Left colon (tissue), 2 donors: ENCODE measurements at places on chromosomes 3 and 15. TPM values are rescaled to one million over a fixed set of nuclear protein-coding genes. Genes with fewer than 3 reads are reported as not detected.

GRCh38 chr3:156664011-156664830, 10.2 kb upstream of the TIPARP start:
- no peak for DNase-seq

GRCh38 chr15:78789615-78790014, 21.6 kb downstream of the ADAMTS7 start:
- DNase-seq = no peak

DNA sequence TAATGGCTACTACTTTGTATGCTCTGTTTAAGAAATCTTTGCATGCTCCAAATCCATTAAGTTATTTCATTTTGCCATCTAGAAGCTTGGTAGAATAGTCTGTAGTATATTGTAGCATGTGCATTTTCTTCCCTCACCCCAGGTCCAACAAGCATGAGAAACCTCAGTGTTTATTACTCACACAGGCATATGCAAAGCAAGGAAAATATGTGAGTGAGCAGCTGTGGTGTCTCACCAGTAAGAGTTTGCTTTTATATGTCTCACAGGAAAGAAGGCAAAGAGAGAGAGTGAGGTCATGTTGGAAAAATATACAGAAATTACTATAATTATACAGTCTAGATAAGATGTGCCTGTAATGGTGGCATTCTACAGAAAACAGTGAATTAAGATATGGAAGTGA, 312.5 kb downstream of the C3orf38 start:
- DNase-seq = no peak

DNA sequence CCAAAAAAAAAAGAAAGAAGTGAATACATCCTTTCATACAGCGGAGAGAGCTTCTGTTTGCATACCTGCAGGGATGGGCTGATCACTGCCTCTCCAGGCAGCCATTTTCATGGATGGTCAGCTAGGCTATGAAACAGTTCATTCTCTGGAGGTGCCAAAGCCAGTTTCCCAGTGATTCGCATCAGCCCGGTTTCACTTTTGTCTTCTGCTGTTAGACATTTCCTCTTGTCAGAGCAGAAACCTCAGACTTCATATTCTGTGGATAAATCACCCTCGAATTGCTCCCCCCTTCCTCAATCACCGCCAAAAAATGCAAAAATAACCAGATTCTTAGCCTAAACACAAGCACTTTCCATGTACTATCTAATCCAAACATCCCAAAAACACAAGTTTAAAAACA, 225.6 kb downstream of the ADAMTS9 start:
- DNase-seq = no peak

GRCh38 chr3:107250221-107250620, 127.0 kb upstream of the CCDC54 start:
- no peak for DNase-seq

GRCh38 chr15:48592221-48592731, 53.2 kb downstream of the FBN1 start:
- no peak for DNase-seq

- DNase-seq = no peak
Measured at GRCh38 chr3:33786565-33787327, 11.7 kb upstream of the PDCD6IP start.

- peak; percentile 69 for DNase-seq
Measured at GRCh38 chr3:52153389-52154096, 680 bp downstream of the POC1A start.

- no peak for DNase-seq
Measured at GRCh38 chr3:130816561-130817445, 70.2 kb upstream of the PIK3R4 start.

DNA sequence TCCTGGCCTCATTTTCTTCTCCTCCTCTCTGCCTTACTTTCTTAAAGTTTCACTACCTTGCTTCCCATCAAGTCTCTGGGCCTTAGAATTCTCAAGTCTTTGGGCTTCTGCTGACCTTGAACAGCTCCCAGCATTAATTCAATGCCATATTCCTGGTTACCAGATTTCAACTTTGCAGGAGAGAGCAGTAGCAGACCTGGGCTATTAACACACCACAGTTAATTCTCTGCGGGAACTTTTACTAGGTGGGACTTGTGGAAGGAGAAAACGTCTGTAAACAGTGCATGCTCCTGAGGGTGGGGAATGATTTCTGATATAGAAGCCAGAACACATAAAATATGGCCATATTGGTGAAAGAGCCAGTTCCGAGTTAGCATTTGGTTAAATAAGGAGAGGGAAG, 214.6 kb downstream of the MEIS2 start:
- no peak for DNase-seq

GRCh38 chr3:71305231-71306206, 278.0 kb downstream of the FOXP1 start:
- DNase-seq = peak; percentile 34

DNA sequence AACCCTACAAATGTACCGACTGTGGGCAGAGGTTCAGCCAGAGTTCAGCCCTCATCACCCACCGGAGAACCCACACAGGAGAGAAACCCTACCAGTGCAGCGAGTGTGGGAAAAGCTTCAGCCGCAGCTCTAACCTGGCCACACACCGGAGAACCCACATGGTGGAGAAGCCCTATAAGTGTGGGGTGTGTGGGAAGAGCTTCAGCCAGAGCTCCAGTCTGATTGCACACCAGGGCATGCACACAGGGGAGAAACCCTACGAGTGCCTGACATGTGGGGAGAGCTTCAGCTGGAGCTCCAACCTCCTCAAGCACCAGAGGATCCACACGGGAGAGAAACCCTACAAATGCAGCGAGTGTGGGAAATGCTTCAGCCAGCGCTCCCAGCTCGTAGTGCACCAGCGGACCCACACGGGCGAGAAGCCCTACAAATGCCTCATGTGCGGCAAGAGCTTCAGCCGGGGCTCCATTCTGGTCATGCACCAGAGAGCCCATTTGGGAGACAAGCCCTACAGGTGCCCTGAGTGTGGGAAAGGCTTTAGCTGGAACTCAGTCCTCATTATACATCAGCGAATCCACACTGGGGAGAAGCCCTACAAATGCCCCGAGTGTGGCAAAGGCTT, 20.7 kb downstream of the ZSCAN2 start:
- DNase-seq = no peak

- no peak for DNase-seq
Measured at GRCh38 chr15:71627604-71628003, 182.8 kb upstream of the NR2E3 start.

DNA sequence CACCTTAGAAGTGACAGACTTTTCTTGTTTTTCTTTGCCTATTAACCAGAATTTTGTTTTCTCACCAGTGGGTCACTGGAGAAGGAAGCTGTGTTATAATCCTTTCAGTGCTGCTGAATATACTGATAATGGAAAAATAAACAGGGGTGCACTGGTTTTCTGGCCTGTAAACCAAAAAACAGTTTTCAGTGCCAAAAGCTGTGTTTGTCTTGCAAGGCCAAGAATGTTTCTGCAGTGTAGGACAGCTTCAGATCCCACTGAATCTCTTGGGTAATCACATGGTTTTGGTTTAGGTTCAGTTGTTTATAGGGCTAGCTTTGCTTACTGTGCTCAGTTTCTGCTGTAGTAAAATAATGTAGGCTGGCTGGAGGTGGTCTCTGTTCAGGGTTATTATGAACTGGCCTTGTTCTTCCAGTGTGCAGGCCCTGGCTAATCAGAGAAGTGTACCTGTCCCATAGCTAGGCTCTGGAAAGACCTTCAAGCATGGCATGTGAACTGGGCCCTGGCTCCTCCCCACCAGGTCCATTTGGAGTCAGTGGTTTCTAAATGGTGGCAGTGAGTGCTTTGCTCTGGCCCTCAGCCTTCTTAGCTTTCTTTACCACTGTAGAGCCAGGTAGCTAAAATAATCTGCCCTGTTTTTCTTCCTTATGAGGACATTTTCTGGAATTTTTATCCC, 18.7 kb downstream of the PDE8A start:
- DNase-seq = no peak

- no peak for DNase-seq
Measured at GRCh38 chr3:127536830-127537812, 53.4 kb downstream of the TPRA1 start.

DNA sequence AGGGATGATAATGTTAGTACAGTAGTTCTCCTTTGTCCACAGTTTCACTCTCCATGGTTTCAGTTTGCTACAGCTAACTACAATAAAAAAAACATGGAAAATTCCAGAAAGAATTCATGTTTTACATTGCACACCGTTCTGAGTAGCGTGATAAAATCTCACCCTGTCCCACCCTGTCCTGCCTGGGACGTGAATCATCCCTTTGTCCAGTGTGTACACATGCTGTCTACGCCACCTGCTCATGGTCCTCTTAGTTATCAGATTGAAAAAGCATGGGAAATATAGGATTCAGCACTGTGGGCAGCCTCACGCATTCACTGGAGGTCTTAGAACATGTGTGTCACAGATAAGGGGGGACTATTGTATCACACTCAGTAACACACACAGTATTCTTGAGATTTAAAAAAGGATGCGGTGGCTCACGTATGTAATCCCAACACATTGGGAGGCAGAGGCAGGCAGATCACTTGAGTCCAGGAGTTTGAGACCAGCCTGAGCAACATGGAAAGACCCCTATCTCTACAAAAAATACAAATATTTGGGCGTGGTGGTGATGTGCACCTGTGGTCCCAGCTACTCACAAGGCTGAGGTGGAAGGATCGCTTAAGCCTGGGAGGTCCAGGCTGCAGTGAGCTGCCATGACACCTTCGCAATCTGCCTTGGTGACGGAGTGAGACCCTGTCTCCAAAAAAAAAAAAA, 8.7 kb upstream of the FLNB start:
- no peak for DNase-seq

- no peak for DNase-seq
Measured at GRCh38 chr3:131630097-131630496, 127.3 kb upstream of the MRPL3 start.

DNA sequence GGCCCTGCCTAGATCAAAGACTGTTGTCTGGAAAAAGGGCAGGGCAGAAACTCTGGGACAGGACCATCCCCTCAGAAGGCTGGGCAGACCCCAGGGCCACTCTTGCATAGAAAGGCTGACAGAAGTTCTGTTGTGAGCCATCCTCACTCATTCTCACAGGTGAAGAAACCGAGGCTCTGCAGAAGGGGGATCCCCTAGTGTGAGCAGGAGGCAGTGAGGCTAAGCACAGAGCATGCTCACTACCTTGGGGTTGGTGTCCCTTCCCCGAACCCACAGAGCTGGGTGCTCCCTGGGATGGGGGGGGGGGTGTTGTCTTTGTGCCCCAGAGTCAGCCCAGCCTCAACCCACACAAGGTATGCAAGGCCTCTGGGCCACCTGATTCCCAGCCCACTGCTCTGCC, 50.9 kb upstream of the TMEM115 start:
- DNase-seq = no peak

- no peak for DNase-seq
Measured at GRCh38 chr3:133881939-133882825, 13.5 kb downstream of the RAB6B start.

DNA sequence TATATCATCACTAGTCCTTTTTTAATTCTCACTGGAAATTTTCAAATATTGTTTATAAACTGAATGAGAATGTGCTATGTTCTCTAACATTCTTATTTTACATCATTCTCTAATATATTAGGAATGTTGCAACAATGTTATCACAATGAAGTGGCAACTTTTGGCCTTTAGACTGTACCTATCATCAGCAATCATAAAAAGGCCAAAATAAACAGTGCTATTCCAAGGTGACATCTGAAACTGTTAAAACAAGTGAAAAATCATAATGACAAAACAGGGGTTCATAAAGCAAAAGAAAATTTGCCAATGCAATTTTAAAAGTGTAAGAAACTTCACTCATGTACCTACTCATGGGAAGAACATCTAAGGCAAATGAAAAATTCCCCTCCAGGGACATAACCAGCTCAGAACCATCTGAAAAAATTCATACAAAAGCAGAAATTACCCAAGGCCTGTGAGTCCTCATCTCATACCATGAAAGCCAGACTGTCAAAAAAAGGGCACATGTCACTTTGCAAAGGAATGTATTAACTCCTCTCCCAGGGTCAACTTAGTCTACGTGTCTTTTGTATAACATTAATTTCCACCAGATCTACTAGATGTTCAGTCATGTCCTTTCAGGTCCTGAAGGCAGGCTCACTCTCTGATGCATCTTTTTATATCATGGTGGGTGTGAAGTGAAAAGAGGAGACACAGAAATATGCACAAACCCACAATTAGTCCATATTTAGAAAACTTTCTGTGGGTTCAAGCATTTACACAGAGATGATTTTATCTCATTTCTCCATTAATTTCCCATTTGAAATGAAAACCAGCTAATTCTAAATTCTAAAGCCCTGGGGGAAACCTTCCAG, 211.9 kb downstream of the CBLB start:
- no peak for DNase-seq

- DNase-seq = no peak
Measured at GRCh38 chr3:140308535-140308934, 369.3 kb upstream of the TRIM42 start.

Gene CGNL1
- 2.8 TPM for total RNA-seq

Gene MOBP
- 0.27 TPM for total RNA-seq

Gene EEFSEC
- total RNA-seq = 10.5 TPM

Gene TTLL13
- total RNA-seq = 0.58 TPM

Gene SLC9C1
- 0.43 TPM for total RNA-seq

Gene OCA2
- total RNA-seq = 0.31 TPM

Gene ANKDD1A
- 2.0 TPM for total RNA-seq

Gene BCHE
- 4.2 TPM for total RNA-seq

Gene SAMD7
- not detected for total RNA-seq

Gene HCN4
- 0.28 TPM for total RNA-seq

Gene ITIH1
- not detected for total RNA-seq

Gene RNU5B-1
- total RNA-seq = not detected

Gene UNC45A
- 58.1 TPM for total RNA-seq

Gene RBP2
- total RNA-seq = 1.3 TPM

Gene FAM107A
- 7.8 TPM for total RNA-seq

Gene MCTP2
- 64.8 TPM for total RNA-seq
